Daoy (cell line): ENCODE measurements at places on chromosomes 3 and 15. TPM values are rescaled to one million over a fixed set of nuclear protein-coding genes. Genes with fewer than 3 reads are reported as not detected.

DNA sequence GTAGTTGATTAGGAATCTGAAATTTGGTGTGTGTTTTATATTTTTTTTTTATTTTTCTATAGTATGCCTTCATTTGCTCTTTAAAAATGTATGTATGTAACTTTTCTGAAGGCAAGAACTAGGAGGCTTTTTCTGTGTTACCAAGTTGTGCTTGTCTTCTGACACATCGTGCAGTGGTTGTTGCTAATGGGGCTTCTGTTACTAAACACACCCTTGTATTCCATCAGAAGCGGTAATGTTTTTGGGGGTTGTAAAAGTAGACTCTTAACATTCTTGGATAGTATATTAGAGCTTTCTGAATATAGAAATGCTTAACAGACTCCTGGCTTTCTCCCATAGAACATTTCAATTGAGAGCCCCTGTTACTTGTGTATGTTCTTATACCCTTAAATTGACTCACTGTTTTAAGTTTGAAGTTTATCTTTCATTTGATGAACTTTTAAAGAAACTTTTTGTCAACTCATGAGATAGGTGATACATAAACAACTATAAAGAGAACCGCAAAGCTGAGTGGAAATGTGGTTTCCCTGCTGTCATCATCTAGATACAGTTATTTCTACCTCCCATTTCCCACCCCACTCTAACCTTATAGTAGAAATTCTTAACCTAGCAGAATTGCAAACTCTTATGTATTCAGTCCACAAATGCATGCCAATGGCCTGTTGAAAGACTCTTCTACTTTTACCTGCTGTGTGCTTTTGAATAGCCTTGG lies 2.5 kb downstream of the TIPARP start:
- DNase-seq: peak; percentile 25

DNA sequence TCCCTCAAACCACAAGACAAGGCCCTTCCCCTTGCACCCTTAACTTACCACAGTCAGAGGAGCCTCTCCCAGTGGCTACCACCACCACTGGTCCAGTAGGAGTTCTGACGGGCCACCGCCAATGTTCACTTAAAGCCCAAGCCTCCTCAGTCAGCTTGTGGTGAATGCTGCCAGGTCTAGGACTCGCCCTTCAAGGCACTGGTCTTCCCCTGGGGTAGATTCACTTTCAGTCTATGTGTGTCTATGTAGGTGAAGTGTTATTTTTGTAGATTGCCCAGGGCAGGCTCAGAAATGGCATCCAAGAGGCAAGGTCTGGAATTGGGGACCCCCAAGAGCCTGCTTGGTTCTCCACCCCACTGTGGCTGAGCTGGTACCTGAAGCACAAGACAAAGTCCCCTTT lies 15.4 kb upstream of the CASR start:
- no peak for DNase-seq

GRCh38 chr3:123419181-123419849 lies 29.6 kb downstream of the ADCY5 start:
- DNase-seq: no peak

GRCh38 chr3:179450901-179451264 lies 387 bp downstream of the GNB4 start:
- peak; percentile 53 for DNase-seq

GRCh38 chr15:38828031-38828532 lies 263.5 kb upstream of the RASGRP1 start:
- DNase-seq: peak; percentile 11

DNA sequence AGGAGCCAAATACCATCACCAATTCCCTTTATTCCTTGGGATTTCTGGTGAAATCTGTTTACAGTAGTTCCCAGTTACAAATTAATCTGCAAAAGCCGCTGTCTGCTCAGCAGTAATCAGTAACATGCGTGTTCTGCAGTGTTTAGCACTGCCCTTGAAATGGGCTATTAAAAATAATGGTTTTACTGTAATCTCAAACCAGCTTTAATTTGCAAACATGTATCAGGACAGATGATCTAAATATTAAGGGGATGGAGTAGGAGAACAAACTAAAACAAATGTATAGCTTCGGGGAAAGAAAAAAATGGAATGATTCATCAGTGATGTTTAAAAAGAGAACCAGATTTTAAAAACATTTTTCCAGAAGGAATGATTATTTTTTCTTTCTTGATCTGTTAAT lies 513.2 kb downstream of the MECOM start:
- DNase-seq: no peak

- peak; percentile 12 for DNase-seq
These were observed 118.3 kb upstream of the NEO1 start for GRCh38 chr15:72933976-72934375.

DNA sequence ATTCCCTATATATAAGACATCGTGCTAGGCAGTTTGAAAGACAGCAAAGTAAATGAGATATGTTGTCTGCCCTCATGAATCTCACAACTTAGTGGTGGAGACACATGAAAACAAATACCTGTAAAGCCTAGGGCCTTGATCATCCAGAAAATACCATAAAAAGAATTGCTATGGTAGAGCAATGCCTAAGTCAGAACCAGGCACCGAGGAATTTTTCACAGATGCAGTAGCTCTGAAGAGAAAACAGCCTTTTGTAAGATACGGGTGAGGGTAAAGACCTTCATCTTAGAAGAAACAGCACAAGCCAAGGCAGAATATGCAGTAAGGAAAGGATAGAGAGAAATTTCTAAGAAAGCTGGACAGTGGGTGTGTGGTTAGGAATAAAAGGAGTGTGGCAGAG lies 36.1 kb downstream of the CD200R1L start:
- no peak for DNase-seq

GRCh38 chr3:15959434-15959811 lies 161.6 kb upstream of the ANKRD28 start:
- no peak for DNase-seq

GRCh38 chr3:105145511-105145910 lies 221.2 kb upstream of the ALCAM start:
- no peak for DNase-seq

DNA sequence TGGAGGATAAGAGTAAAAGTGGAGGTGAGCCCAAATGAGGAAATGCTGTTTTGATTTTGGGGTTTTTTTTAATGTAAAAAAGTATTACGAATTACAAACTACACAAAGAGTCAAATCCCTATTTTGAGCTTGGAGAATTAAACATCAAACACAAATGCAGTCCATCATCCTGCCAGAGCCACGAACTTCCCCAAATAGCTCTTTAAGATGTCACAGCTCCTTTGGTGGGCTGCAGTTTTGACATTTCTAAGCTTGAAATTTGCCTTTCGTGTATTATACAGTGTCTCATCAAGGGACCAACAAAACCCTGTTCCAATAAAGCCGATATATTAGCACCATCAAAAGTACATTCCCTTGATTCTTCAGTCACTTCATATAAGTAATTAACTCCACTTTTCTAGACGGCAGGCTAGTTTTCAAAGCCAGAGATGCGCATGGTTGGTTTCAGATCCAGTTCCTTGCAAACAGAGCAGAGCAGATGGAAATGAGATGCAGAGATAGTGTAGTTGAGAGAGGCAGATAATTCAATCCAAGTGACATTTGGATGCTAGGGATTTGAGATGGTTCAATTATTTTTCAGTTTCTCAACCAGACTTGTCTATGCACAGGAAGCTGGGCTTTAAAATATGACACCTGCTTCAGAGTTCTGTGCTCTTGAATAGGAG lies 580.9 kb downstream of the EDEM1 start:
- no peak for DNase-seq

GRCh38 chr15:33068511-33068990 lies 126.0 kb downstream of the FMN1 start:
- peak; percentile 84 for DNase-seq

DNA sequence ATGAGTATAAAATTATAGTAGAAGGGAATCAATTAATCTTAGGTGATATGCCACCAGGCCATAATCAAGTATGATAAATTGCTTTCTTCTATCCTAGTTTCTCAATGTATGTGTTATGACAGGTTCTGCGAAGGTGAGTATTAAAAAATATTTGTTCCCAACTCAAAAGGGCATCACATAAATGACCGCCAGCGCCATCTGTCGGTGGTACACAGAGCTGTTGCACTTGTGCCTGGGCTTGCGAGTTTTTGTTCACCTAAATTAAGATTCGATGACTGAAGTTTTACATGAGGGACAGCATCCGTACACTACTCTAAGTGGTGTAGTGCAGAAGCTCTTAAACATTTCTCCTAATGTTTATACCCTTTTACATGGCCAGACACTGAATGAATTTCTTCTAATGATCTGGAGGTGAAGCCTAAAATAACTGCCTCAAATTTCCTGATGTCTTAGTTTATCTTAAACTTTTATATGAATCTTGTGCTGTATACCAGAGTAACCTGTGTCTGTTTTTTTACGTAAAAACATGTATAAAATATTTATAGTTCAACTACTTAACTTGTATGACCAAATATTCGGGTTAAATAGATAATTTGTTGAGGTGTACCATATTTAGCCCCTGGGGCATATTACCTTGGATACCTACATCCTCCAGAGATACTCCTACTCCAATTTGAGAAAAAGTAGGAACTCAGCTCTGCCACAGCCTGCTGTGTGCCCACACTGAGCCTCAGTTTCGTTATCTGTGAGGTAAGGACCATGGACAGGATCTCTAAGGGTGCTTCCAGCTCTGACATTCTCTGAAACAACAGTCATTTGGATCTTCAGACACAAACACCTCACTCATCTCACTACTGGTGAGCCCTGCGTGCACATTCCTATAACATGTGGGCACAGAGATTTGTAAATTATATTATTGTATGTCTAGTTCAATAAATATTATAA lies 365.6 kb downstream of the MAGI1 start:
- peak; percentile 63 for DNase-seq

- DNase-seq: no peak
These were observed 9.4 kb upstream of the ANPEP start for GRCh38 chr15:89823836-89824606.

DNA sequence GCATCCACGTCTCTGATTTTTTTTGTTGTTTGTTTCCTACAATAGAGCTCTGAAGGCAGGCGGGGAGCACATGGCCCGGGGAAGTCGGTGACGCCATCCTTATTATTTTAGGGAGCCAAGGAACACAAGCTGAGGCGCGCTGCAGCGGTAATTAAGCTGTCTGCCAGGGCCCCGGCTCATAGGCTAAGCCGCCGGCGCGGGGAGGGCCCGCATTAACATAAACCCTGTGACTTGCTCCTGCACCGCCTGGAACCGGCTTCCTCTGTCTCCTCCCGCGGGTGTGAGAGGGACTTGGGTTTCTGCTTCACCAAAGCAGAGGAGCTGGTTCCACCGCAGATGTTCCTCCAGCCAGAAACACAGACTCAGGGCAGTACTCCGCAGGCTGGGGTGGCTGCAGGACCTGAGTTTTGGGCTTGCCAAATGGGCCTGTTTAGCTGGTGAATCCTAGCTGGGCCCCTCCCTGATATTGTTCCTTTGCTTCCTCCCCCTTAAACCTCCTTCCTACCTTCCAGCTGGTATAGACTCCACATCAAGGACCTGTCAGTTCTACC lies 25.3 kb downstream of the ANP32A start:
- DNase-seq: no peak

- peak; percentile 26 for DNase-seq
These were observed 36.0 kb downstream of the MORC1 start for GRCh38 chr3:109081746-109082510.

DNA sequence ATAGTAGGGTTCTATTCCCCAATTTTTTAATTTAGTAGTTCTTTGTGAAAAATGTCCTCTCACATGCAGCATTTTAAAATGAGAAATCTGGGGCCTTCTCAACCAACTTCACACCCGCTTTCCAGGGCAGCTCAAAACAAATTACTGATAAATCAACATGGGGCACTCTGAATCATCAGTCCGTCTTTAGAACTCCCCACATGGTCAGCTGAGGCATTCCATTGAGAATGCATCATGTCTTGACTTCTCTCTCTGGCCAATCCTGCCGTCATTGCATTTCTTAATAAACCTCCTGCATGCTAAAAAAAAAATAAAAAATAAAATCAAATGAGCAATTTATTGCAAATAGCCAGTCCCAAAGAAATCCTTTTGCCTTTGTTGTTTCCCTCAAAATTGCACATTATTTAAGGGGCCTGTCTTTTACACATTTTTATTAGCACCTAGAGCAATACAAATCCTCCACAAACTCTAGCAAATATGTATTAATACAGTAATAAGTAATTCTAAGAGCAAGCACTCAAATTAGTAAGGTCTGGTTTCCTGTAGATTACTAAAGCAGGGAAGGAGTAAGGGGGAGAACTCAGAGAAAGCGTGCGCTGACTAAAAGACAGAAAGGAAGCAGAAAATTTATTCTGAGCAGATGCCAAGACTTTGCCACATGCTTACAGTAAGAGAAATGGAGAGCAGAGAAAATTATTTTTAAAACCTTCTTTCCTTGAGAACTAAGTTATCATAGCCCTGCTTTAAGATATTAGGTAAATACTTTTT lies 175.7 kb downstream of the TNIK start:
- peak; percentile 91 for DNase-seq

- DNase-seq: no peak
These were observed 35.9 kb downstream of the UNC13C start for GRCh38 chr15:54014067-54014655.

- DNase-seq: no peak
These were observed 83.9 kb downstream of the HHLA2 start for GRCh38 chr3:108380128-108380795.

DNA sequence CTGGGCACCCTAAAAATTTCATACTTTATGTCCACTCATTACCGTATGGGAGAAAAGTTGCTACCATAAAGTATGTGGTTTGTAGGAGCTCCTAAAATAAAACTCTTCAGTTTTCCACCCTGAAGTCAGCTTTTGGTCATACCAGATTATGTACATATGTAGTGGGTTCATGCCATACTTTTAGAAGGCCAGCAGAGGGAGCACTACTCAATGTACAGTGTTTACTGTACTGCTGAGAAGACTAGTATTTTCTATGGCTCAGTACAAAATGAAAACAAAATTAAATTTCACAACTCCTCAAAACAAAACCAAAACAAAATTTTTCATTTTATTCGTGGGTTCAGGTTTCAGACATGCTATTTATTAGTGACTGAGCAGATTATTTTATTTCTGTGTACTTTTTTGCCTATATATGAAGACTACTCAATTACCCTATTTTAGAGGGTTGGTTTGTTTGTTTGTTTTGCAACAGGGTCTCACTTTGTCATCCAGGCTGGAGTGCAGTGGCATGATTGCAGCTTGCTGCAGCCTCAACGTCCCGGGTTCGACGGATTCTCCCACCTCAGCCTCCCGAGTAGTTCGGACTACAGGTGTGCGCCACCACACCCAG lies 24.3 kb downstream of the NXPE3 start:
- DNase-seq: peak; percentile 57

DNA sequence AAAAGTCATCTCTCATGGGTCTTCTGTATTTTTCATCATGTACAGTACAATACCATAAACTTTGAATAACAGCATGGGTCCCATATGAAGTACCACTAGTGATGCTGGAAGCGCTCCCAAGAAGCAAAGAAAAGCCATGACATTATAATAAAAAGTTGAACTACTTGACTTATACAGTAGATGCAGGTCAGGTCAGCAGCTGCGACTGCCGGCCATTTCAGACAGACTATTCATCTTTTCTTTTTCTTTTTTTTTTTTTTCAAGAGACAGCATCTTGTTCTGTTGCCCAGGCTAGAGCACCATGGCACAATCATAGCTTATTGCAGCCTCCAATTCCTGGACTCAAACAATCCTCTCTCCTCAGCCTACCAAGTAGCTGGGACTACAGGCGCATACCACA lies 10.2 kb downstream of the RAF1 start:
- DNase-seq: no peak

GRCh38 chr3:173893835-173894234 lies 496.3 kb downstream of the NLGN1 start:
- no peak for DNase-seq

- no peak for DNase-seq
These were observed 492.1 kb downstream of the NLGN1 start for GRCh38 chr3:173889596-173889995.

The HYAL1 gene
- 0.06 TPM in 1 of 2 replicates, not detected in the other for total RNA-seq

The MST1R gene
- not detected in 2 replicates for total RNA-seq

The CACNA1D gene
- 0.86 and 1.4 TPM in 2 replicates for total RNA-seq

The P2RY14 gene
- not detected in 2 replicates for total RNA-seq
